ENCODE measurements at places on chromosomes 2 and 18. TPM values are rescaled to one million over a fixed set of nuclear protein-coding genes. Genes with fewer than 3 reads are reported as not detected.

DNA sequence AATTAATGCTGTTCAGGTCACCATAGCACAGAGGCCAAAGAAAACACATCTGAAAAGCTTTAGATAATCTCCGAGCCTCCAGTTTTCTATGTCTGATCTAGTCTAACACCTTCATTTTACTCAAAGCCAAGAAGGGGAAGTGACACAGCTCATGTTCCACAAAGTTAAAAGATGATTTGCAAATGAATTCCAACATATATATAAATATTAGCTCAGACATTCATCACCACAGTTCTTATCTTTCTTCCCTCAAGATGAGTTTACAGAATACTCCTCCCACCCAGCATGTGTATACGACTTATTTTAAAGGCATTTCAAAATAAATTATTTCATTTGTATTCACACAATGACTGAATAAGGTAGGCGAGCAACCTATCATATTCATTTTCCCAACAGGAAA lies 82.4 kb downstream of the AAK1 start:
- DNase-seq: no peak

DNA sequence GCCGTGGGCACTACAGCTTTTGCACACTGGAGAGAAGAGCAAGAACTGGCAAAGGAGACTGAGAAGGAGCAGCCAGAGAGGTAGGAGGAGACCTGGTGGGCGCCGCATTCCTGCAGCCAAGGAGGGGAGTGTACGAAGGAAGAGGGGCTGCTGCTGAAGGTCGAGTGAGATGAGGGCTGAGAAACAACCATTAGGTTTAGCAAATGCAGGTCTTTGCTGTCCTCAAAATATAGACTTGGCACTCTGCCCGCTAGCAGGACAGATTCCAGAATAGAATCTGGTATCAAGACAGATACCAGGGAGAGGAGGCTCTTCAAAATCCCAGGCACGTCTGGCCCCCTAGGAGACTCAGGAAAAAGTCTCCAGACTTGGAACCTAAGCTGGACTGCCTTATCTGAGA lies 83.0 kb downstream of the TGOLN2 start:
- no peak for DNase-seq

DNA sequence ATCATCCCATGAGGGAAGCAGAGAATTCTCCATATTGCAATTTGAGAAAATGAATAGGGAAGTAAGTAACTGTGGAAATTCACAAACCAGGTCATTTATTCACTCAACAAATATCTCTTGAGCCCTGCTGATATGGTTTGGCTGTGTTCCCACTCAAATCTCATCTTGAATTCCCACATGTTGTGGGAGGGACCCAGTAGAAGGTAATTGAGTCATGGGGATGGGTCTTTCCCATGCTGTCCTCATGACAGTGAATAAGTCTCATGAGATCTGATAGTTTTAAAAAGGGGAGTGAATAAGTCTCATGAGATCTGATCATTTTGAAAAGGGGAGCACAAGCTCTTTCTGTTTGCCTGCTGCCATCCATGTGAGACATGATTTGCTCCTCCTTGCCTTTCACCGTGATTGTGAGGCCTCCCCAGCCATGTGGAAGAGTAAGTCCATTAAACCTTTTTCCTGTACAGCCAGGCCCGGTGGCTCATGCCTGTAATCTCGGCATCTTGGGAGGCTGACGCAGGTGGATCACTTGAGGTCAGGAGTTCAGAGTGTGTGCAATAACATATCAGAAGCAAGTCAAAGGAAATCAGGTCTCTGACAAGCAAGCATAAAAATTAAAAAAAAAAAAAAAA lies 193.2 kb downstream of the NDUFA10 start:
- no peak for DNase-seq

- DNase-seq: no peak
Observed at GRCh38 chr18:67599277-67599676, 82.8 kb upstream of the DSEL start.

- no peak for DNase-seq
Observed at GRCh38 chr2:219172231-219173154, 2.7 kb upstream of the SLC23A3 start.

- peak; percentile 42 for DNase-seq
Observed at GRCh38 chr2:233012301-233012971, 620 bp downstream of the NGEF start.

DNA sequence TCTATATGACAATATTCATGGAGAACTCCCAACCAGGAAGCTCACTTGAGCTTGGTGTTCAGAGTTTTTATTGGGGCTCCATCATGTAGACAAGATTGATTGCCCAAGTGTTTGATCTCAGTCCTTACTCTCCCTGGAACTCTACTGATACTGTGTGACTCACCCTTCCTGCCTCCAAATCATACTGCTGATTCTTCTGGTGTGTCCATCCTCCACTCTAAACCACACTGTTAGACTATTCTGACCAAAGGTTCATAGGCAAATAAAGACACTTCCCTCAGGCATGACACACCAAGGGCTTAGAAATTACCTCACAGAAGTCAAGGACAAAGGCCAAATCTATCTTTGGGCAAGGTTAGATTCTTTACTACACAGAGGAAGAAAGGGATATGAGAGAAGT lies 107.9 kb upstream of the CDH20 start:
- no peak for DNase-seq

GRCh38 chr2:100982431-100982861 lies 19.6 kb upstream of the RPL31 start:
- DNase-seq: no peak

- no peak for DNase-seq
Observed at GRCh38 chr2:239291475-239292350, 109.1 kb downstream of the HDAC4 start.

DNA sequence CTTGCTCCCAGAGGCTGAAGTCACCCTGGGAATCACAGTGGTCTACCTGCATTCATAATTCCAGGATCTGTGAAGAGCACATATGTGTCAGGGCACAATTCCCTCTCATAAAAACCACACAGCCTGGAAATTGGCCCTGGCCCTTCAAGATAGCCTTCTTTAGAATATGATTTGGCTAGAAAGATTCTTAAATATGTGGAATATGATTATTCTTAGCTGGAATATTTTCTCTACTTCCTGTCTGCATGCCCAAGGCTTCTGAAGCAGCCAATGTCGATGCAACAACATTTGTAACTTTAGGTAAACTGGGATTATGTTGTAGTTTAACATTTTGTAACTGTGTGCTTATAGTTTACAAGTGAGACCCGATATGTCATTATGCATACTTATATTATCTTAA lies 24.2 kb downstream of the ICOS start:
- DNase-seq: no peak

GRCh38 chr2:24086241-24086640 lies 1.6 kb upstream of the TP53I3 start:
- DNase-seq: no peak

DNA sequence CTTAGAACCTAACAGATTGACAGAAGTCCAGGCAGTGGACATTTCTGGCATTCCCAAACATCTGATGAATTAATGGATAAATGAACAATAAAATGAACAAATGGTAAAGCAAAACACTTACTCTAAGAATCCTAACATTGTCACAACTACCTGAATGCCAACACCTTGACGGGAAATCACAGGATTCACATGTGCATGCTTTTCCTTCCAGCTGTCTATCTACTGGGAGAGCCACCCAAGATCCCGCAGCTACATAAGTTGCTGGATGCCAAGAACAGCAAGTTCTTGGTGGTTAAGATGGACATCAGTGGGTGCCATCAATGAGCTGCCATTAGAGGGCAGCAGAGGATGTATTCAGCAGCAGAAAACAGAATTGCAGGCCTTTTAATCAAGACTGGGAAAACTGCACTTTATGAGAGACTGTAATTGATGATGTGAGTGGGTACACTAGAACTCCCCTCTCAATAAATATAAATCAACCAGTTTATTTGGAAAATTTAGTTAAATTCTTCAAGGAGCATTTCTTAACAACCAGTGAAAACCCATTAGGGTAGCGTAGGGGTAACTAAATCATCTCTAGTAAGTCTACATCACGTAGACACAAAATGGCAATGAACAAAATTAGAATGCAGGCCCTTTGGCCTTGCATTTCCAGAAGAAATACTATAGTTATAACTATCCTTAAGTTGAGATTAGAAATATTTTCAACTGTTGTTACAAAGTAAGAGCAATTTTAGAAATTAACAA lies 45.6 kb downstream of the SESTD1 start:
- no peak for DNase-seq

GRCh38 chr2:236702657-236703372 lies 133.2 kb downstream of the ACKR3 start:
- DNase-seq: no peak

DNA sequence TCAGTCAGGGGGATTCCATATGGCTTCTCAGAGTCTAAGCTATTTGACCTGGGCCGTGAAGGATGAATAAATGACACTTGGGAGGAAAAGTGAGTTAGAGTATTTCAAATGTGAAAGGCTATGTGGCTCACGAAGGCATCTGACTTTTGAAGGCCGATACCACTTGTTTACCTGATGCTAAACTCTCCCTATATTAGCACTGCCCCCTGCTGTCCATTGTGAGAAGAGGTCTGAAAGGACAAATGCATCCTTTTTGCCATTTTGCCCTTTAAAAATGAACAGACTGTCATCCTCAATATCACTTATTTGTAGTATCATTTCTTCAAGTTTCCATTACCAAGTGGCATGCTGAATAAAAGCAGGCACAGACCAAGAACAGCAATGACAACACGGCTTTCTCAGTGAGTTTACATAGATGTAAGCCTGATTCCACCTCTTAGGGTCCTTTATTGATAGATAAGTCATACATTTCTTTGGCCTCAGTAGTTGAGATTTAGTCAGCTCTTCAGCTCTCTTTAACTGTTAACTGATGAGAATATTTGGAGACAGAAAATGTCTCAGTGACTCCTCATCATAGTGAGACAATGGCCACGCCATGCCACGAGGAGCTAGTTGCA lies 40.1 kb downstream of the DOCK10 start:
- DNase-seq: no peak

DNA sequence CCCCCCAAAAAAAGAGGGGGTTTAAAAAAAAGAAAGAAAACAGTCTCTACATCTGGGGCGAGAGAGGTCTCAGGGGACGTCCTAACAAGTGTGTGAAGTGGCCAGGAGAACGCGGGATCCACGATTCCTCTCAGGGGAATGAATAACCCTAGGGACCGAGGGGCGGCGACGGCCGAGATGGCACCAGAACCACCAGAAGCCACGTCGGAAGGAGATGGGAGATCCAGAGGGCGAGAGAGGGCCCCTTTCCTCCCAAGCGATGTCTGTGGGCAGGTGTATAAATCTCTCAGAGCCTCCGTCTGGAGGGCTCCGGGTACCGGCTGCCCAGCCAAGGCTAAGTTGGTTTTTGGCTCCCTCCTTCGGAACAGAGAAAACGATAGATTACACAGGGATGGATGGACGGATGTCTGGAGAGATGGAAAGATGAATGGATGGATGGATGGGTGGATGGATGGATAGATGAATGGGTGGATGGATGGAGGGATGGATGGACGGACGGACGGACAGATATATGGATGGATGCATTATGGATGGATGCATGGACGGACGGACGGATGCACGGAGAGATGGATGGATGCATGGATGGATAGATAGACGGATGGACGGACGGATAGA lies 1.7 kb downstream of the EPHA4 start:
- DNase-seq: no peak

GRCh38 chr2:1704631-1705556 lies 39.4 kb downstream of the PXDN start:
- no peak for DNase-seq

- no peak for DNase-seq
Observed at GRCh38 chr2:190947141-190947540, 66.5 kb downstream of the GLS start.

- no peak for DNase-seq
Observed at GRCh38 chr2:79576451-79576850, 63.6 kb downstream of the CTNNA2 start.

DNA sequence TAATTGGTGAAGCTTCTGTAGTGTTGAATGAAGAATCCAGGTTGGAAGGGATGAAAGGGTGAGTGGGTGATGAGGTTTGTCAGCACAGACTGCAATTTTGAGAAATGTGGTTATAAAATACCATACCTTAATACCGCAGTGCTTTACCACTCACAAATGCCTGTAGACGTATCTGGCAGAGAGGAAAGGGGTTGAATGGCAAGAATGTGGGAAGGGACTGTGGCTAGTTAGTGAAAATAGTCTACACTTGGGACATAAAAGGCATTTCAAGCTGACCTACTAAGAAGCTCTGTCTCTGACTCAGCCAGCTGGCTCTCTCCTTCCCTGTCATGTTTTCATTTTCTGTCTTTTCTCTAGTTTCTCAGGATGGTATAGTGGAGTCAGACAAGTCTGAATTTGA lies 25.1 kb downstream of the CDK15 start:
- DNase-seq: no peak

DNA sequence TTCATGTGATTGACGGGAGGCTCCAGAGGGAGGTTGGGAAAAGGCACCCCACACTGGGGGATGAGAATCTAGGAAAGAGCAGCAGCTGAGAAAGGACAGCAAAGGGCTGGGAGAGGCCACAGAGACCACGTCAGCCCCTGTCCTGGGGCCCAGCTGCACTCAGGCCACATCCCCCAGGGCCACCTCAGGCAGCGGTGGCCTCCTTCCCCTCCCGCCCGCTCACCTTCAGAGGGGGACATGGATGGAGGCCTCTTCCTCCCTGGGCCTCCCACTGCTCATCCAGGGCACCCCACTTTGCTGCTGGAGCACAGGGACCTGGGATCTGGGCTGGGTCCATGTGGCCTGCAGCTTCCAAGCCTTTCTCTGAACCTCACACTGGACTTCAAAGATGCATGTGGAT lies 199.8 kb upstream of the HDAC4 start:
- peak; percentile 53 for DNase-seq

GRCh38 chr2:197107291-197108269 lies 181.1 kb upstream of the PGAP1 start:
- DNase-seq: no peak

GRCh38 chr2:65579506-65580235 lies 147.3 kb upstream of the SPRED2 start:
- DNase-seq: no peak

GRCh38 chr2:33441235-33441810 lies 35.1 kb upstream of the RASGRP3 start:
- DNase-seq: no peak

DNA sequence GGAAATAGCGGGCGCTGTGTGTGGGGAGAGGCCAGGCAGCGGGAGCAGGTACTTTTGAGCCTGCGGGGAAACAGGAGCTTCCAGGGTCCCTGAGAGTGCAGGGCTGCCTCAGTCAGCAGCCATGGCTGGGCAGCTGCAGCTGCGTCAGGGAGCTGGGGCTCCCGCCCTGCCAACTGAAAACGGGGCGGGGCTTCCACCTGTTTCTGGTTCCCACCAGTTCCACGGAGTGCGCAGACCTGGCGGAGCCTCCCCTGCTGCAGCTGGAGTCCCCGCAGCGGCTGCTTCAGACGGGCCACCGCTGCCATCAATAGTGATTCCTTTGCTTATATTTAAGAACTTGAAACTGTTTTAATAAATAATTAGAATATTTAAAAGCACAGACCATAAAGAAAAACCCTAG lies 30.6 kb upstream of the RPRM start:
- no peak for DNase-seq

- DNase-seq: no peak
Observed at GRCh38 chr2:58921676-58922075, 680.6 kb upstream of the FANCL start.

- DNase-seq: no peak
Observed at GRCh38 chr2:160674146-160674750, 180.6 kb upstream of the RBMS1 start.

Gene CPLX4
- not detected for total RNA-seq

Gene RMC1
- 33.0 TPM for total RNA-seq

Gene ZNF521
- 5.3 TPM for total RNA-seq

Gene TMEFF2
- total RNA-seq: 14.0 TPM

Gene TSGA10
- total RNA-seq: 10.9 TPM

Gene NDUFB3
- total RNA-seq: 101 TPM

Gene VAMP5
- total RNA-seq: 3.4 TPM

Gene APOB
- total RNA-seq: 70.3 TPM

Gene ATP8B1
- 21.7 TPM for total RNA-seq

Gene PHLPP1
- total RNA-seq: 28.5 TPM

Gene MOGAT1
- 0.45 TPM for total RNA-seq

Gene MGAT4A
- total RNA-seq: 60.0 TPM

Gene FOXD4L1
- not detected for total RNA-seq
